T-cell (primary cell): ENCODE measurements at places on chromosomes 6 and 20.

DNA sequence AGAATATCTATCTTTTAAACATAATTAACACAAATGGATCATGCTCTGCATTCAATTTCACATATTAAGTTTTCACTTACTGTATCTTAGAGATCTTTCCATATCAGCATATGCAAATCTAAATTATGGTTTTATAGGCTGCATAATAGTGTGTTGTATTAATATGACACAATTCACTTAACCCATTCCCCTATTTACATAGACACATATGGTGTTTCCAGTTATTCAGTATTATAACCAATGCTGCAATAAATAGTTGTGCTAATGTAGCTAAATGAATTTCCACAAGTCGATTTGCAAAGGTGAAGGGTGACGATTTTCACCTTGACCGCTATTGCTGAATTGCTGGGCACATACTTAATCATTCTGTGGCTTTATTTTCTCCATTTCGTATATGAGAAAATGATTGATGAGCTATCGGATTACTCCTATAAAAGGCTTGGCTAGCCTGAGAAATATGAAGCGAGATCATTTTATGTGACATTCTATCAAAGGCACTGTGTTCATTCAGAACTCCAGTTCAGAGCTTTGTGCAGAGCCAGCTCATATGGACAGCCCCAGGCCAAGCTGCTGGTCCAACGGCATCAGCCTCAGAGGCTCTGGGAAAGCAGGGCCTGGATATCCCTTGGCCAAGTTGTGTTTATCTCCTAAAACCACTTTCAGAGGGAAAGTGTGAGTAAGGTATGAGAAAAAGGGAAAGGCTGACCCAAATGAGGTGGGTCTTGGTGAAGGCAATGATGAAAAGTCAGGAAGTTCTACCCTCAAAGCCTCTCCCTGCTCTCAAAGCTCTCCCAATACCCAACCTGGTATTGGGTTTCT, 50.8 kb downstream of the GFOD1 start:
- DNase-seq: no peak

- no peak for DNase-seq
These were observed 41.4 kb downstream of the DTNBP1 start for GRCh38 chr6:15621203-15622044.

- DNase-seq: no peak
These were observed 34.2 kb upstream of the KCNK5 start for GRCh38 chr6:39263303-39264037.

DNA sequence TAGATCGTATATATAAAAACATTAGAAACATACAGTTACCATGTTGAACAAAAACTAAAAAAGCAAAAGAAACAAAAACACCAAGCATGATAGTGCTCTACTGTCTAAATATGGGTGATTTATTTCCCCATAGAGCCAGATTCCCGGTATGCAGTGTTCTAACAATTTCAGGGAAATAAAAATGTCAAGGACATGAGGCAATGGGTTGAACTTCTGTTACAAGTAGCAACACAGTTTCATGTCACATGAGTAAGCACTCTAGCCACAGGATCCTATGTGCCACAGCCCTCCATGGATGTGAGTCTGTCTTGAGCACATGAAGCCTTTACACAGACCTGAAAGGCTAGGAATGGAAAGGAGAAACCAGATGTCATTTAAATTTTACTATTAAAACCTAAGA, 96.0 kb downstream of the MAP3K5 start:
- DNase-seq: no peak

DNA sequence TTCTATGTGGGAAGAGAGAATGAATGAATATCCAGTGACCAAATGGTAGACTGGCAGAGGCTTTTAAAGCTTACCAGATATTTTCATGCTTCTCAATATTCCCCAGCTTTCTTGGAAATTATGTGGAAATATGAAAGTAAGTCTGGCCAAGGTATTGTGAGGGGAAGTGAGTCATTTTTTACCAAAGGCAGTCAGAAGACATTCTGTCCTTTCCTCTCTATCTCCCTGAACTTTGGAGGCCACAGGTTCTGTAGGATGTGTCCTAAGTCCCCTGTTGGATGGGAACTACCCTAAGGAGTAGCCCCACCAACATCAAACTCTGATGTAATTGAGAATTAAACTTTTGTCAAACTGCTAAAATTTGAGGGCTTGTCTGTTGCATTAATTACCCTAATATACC, 593.8 kb upstream of the NRSN1 start:
- DNase-seq: no peak
